T-helper 1 cell (primary cell): ENCODE measurements at places on chromosomes 2 and 18.

- no peak for DNase-seq
These were observed 18.5 kb upstream of the SEMA4C start for GRCh38 chr2:96888072-96889011.

GRCh38 chr18:71116535-71116934 is 827.7 kb downstream of the SOCS6 start:
- no peak for DNase-seq

- DNase-seq: no peak
These were observed 103.6 kb upstream of the CDH19 start for GRCh38 chr18:66707473-66707872.

DNA sequence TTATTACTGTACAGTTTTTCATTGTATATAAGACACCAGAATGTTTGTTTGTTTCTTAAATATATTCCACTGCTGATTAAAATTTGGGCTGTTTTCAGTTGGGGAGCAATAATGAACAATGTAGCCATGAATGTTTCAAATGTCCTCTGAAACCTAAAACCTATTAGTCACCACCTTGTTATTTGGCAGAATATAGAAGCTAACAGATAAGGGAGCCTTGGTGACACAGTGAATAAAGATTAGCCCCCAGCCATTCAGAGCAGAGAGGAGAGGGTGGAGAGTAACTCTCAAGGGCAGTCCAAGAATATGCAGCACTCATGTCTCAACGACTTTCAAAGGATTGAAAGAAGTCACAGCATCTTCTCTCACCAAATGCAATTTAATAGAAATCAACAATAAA is 43.1 kb upstream of the ATP8B1 start:
- DNase-seq: no peak

- DNase-seq: no peak
These were observed 84.8 kb upstream of the TCF4 start for GRCh38 chr18:55672574-55673361.

DNA sequence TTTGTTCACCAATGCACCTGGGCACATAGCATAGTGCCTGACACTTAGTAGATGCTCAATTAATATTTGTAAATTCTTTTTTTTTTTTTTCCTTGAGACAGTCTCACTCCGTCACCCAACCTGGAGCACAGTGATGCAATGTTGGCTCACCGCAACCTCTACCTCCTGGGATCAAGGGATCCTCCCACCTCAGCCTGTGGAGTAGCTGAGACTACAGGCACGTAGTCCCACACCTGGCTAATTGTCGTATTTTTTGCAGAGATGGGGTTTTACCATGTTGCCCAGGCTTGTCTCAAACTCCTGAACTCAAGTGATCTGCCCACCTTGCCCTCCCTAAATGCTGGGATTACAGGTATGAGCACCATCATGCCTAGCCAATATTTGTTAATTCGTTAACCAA is 23.2 kb upstream of the LPIN2 start:
- no peak for DNase-seq

- DNase-seq: no peak
These were observed 2.0 kb upstream of the MYO1B start for GRCh38 chr2:191243154-191243553.

- no peak for DNase-seq
These were observed 109.8 kb downstream of the FAM210A start for GRCh38 chr18:13616525-13617035.

DNA sequence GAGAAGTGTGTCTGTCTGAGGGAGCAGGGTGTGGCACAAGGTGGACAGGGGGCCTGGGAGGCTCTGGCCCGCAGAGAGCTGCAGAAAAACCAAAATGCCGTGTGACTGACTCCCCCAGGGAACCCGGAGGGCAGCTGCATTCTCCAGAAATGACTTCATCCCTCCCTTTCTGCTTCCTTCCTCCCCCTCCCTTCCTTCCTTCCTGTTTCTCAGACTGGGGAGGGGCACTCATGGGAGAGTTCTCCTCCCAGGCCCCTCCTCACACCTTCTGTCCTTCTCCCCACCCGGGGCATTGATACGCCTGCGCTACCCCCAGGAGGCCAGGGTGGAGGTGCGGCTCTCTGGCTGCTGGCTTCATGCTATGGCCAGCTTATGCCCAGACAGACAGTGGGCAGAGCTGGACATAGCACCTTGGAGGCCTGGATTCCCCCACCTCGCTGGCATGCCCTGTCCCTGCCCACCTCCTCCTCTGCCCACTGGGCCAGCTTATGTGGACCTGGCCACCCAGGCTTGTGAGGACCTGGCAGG is 8.2 kb upstream of the GPR17 start:
- DNase-seq: peak; percentile 34

DNA sequence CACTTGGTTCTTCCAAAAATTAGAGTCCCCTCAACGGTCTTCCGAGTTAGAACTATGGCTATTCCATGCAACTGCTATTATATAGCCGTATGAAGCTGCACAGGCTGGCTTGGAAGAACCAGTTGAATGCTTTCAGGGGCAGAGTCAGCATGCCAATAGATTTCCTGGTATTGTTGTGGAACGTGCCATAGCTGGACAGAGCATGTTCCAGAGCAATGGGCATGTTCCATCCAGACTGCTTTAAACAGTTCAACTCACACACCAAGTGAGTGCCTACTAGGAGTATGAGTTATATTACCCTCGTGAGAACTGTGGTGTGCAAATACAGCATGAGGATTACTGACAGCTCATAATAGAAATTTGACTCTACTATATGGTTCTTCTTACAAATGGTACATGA is 682.0 kb downstream of the SATB2 start:
- no peak for DNase-seq

- no peak for DNase-seq
These were observed 85.5 kb downstream of the NFATC1 start for GRCh38 chr18:79481046-79481790.

GRCh38 chr2:86171295-86171694 is 24.0 kb downstream of the IMMT start:
- DNase-seq: no peak

GRCh38 chr2:232615339-232615738 is 18.1 kb upstream of the EFHD1 start:
- no peak for DNase-seq

GRCh38 chr2:18787726-18788125 is 198.4 kb upstream of the NT5C1B start:
- DNase-seq: no peak

DNA sequence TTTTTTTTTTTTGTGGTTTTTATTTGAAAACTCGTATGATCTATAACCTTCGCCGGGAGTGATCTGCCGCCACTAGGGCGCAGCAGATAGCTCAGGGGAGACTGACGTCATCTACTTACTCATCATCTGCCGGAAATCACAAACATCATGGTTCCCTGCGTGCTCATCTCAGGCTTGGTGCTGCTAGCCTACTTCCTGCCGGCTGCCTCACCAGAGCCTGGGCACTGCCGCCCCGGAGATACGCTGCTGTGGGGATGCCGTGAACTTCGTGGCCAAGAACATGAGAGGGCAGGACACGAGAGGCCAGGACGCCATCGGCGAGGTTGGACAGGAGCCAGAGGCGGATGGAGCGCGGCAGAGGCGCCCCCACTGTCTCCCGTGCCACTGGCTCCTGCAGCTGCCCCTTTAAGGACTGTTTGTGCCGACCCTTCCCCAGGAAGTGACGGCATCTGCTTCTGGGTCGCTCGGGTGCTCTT is 68.8 kb downstream of the DOK6 start:
- DNase-seq: peak; percentile 6

DNA sequence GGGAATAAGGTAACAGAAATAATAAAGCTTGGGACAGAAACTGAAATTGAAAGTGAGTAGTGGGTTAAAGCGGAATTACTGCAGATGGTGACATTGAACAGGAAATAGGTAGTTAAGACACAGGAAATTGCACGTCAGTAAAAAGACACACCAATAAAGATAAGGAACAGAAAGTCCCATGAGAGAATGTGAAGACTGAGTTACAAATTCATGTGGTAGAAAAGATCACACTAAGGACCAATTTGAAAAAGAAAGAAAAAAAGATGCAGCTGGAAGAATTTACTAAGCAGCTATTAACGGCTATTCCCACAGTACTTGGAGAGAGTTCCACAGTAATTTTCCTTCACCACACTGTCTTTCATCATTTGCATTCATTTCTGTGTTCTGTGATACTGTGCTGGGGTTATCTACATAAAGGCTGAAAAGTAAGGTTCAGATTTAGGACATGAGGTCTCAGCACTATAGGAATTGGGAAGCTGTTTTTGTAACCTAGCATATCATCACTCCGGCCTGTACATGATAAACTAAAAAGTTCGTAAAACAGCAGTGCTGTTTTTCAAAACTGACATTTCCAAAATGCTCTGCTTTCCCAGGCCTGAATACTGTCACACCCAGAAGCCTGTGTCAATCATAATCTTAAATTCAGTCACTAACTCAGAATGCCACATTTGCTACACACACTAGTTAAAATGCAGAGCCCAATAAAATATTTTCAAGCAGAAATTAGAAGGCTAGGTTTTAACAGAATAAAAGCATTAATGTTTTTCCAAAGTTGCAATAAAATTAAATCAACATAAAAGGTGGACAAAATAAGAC is 42.9 kb downstream of the SRBD1 start:
- DNase-seq: no peak

DNA sequence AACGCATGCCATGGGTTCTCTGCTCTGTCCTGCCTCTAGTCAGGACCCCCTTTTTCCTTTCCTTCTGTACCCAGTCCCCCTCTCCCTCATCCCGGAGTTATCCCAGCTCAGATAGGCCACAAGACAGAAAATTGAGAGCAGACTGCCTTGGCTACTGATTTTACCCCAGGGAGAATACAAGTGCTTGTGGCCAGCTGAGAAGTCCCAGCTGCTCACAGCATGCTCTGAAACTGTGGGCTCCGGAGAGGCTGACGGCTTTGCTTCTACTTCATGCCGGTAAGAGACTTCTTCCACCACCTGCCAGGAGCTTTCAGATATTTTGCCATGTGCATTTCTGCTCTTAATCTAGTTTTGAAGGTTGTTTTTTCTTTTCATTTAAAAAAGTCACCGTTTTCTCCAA is 20.0 kb upstream of the SIX2 start:
- no peak for DNase-seq

GRCh38 chr2:3192920-3193319 is 184.7 kb downstream of the EIPR1 start:
- no peak for DNase-seq

DNA sequence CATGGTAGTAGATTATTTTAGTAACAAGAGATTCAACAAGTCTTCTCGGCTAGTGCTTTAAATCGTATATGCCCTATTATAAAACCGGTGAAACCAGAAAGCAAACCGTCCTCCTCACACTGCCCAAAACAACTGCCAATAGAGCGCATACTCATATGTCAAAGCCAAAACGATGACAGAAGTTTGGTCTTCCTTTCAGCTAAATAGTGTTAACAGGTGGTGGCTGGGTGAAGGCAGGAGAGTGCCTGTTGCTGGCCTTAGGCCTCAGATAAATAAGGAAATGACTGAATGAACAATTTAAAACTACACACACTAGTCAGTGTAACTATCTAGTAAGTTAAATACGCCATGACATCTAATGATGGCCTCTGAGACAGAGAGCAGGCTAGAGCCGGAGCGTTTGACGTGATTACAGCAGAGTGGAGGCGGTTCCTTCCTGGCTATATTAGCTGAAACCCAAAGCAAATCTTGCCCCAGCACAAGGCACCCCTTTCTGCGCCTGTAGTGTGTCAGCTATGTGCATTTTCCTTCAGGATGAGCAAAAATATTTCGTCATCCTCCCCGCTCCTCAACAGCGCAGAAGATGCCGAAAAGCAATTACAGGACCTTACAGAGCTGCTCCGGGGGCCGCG is 1.6 kb downstream of the LONRF2 start:
- no peak for DNase-seq

- DNase-seq: no peak
These were observed 678.7 kb downstream of the EPHA4 start for GRCh38 chr2:220893411-220893810.

DNA sequence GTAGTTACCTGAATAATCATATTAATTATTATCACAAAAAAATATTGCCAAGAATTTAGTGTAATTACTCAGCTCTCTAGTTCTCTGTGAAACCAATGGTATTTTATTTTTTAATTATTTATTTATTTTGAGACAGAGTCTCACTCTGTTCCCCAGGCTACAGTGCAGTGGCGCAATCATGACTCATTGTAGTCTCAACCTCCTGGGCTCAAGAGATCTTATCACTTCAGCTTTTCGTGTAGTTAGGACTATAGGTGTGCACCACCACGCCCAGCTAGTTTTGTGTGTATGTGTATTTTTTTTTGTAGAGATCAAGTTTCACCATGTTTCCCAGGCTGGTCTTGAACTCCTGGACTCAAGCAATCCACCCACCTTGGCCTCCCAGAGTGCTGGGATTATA is 440.4 kb upstream of the CDH20 start:
- DNase-seq: no peak

DNA sequence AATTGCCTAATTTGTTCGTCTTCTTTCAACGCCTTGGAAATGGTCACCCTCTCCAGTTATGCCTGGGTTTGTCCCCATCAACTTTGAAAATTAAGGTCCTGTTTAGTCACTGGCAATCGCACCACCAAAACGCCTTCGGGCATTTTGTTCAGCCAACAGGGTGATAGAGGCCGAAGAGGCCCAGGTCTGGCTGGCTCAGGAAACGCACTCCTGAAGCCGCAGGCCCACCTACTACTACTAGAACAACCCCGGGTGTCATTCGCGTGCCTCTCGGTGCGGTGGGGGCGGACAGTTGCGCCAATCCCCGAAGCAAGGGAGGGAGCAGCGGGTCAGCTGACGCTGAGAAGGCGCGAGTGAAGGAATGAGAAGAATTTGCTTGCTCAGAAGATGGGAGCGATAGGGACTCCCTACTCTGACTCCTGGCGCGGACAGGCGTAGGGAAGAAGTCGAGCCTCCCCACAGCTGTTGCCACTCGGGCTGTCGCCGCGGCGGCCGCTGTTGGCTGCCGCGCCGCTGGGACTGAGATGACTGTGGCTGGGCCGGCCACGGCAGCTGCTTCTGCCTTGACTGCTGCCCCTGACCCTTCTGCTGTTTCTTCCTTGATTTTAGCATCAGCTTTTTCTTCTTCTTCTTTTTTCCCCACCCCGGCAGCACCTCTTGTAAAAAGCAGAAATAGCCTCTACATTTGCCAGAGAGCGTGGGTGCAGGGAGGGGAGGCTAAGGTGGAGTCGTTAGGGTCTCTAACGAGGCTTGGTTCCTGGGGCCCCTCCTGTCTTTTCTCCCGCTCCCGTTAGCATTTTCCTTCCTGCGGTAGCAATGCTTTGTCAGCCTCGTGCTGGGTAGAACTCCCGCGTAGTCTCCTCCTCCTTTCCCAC is 387.6 kb downstream of the FIGN start:
- no peak for DNase-seq

GRCh38 chr2:8310557-8311455 is 371.1 kb upstream of the ID2 start:
- no peak for DNase-seq

GRCh38 chr2:231423176-231423575 is 27.7 kb downstream of the B3GNT7 start:
- no peak for DNase-seq
